ENCODE measurements at places on chromosomes 4 and X.

DNA sequence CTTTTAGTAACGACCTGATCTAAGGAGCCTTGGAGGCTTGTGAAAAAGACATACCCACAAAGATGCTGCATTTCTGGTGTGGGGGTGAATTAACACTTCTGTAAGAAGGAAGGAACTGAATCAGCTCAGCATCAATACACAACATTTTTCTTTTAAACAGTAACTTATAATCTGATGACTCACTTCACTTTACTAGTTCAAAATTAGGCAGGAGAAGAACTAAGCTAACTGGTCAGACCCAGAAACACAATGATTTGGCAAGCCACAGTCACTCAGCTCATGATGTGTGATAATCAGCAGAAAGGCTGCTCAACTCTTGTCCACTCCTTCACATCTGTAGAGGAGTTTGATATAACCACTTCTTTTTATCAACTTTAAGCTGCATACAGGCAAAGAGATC, 4.6 kb downstream of the MMAA start:
- no peak overlapping the region for H3K4me3 ChIP-seq
- no peak overlapping the region for H3K27ac ChIP-seq
- no peak for DNase-seq
- no peaks in the 10 kb centered on the region for H3K36me3 ChIP-seq
- H3K27me3 ChIP-seq, result no peaks in the 10 kb centered on the region
- H3K4me1 ChIP-seq, result peaks cover 9% of the 10 kb centered on the region

DNA sequence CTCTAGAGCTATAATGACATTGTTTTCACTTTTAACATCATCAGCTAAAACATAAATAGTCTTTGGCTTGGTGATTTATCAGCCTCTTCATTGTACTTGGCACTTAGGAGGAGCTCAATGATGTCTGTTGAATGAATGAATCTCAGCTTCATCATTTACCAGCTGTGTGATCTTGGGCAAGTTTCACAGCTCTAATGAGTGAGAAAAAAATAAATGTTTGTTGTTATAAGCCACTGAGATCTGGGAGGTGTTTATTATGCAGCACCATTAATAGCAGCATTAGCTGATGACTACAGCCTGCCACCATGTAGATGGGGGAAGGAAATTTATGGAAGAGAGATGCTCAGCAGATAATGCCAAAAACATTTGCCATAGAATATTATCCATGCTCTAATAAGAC, 63.6 kb upstream of the C1QTNF7 start:
- DNase-seq, result no peak
- H3K4me3 ChIP-seq, result no peak overlapping the region
- H3K27ac ChIP-seq, result no peak overlapping the region
- no peaks in the 10 kb centered on the region for H3K27me3 ChIP-seq
- no peaks in the 10 kb centered on the region for H3K36me3 ChIP-seq

DNA sequence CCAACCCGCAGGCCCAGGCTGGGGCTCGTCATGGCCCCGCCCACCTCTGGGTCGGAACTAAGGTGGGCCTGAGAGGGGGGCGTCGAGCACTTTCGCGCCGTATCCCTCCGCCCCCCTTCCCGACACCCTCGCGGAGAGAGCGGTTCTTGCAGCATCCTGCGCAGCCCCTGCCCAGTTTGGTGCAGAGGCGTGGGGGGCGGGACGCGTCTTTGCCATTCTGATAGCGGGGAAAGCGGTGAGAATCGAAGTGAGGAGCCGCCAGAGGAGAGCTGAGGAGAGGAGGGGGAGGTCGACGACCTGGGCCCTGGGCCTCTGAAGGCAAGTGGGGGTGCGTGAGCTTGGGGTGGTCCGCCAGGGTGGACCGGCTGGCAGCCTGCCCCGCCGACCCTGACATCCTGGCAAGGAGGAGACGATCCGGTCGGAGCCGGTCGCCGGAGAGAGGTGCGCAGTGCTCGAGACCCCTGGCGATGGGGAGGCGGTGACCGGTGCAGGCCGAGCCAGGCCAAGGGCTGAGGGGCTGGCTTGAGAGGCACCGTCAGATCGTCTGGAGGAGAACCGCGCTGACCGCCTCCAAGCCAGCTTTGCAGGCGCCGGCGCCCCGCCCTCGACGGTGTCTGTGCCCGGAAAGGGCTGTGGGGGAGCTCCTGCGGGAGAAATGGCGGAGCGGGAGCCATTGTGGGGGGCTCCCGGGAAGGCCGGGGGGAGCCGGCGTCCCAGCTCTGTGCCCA, 25.5 kb downstream of the GPRASP3 start:
- H3K27me3 ChIP-seq, result no peaks in the 10 kb centered on the region
- no peaks in the 10 kb centered on the region for H3K36me3 ChIP-seq
- H3K4me1 ChIP-seq, result no peaks in the 10 kb centered on the region
- H3K27ac ChIP-seq, result peak overlapping the region; percentile 53
- H3K4me3 ChIP-seq, result peak overlapping the region; percentile 14

GRCh38 chr4:68002906-68003305, 39.6 kb upstream of the TMPRSS11A start:
- no peak overlapping the region for H3K4me3 ChIP-seq
- H3K27ac ChIP-seq, result no peak overlapping the region
- H3K36me3 ChIP-seq, result no peaks in the 10 kb centered on the region
- DNase-seq, result no peak

DNA sequence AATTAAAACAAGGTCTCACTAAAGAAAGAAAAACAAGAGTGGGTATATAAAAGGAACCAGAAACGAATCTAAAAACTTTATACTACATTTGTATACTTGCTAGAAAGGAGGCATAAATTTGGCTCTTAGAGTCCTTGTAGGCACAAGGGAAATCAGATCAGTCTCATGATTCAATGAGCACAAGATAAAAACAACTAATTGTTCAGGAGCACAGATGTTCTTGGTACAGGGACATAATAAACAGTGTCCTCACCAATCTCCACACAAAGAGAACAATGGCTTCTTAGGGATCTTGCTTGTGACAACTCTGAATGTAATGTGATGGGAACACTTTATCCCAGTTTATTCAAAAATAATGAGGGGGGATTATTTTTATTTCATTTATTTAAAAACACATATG, 28.3 kb downstream of the TMEM144 start:
- no peaks in the 10 kb centered on the region for H3K4me1 ChIP-seq
- H3K27ac ChIP-seq, result no peak overlapping the region

DNA sequence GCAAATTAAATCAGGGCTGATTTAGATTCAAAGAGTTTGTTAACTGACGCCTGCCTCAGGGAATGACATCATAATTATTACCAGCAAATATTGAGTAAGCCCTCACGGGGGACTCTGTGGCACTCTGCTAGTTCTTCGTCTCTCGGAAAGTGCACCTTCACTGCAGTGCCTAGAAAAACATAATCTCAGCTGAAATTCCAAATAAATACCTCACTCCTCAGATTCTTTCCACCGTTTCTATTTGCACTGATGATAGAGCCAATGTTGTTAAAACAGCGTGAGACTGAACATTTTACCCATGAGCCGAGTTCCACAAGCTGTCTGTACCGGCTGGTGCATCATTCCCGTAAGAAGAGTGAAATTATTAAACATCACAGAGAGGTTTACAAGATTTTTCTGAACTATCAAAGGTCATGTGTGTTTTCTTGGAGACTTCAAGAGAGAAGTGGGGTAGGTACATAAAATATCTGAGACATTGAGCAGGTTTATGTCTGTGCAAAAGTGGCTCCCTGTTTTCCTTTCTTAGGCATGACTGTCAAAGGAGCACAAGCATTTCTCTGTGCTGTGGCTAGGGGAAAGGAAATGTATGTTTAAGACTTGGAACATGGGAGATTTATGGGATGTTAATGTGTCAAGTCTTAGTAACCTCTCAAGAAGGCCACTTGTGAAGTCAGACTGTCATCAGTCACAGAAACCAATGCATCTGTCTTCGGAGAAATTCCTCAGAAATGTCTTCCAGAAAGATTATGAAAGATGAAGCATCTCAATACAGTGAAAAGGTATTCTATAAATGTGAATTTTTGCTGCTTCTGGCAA, 119.6 kb downstream of the CBLL2 start:
- no peak overlapping the region for H3K4me3 ChIP-seq
- DNase-seq, result no peak
- H3K4me1 ChIP-seq, result no peaks in the 10 kb centered on the region

GRCh38 chrX:16822723-16823122, 36.5 kb downstream of the TXLNG start:
- H3K4me3 ChIP-seq, result no peak overlapping the region
- no peaks in the 10 kb centered on the region for H3K27me3 ChIP-seq
- peaks cover 10% of the 10 kb centered on the region for H3K4me1 ChIP-seq
- no peak for DNase-seq

- H3K27ac ChIP-seq, result no peak overlapping the region
- H3K27me3 ChIP-seq, result peaks cover 4% of the 10 kb centered on the region
- no peak for DNase-seq
- no peaks in the 10 kb centered on the region for H3K36me3 ChIP-seq
- no peaks in the 10 kb centered on the region for H3K4me1 ChIP-seq
- no peak overlapping the region for H3K4me3 ChIP-seq
Measured at GRCh38 chrX:30302956-30303355, 6.2 kb downstream of the NR0B1 start.

GRCh38 chr4:86561256-86561655, 32.9 kb upstream of the PTPN13 start:
- H3K36me3 ChIP-seq, result no peaks in the 10 kb centered on the region
- H3K27me3 ChIP-seq, result no peaks in the 10 kb centered on the region
- H3K4me3 ChIP-seq, result no peak overlapping the region

- H3K36me3 ChIP-seq, result no peaks in the 10 kb centered on the region
- DNase-seq, result no peak
- no peaks in the 10 kb centered on the region for H3K4me1 ChIP-seq
- H3K27me3 ChIP-seq, result no peaks in the 10 kb centered on the region
- no peak overlapping the region for H3K27ac ChIP-seq
Measured at GRCh38 chr4:112978691-112979472, 70.6 kb upstream of the ANK2 start.

GRCh38 chrX:110847334-110847733, 51.7 kb upstream of the CHRDL1 start:
- DNase-seq, result peak; percentile 75
- no peaks in the 10 kb centered on the region for H3K36me3 ChIP-seq
- H3K27me3 ChIP-seq, result no peaks in the 10 kb centered on the region
- no peaks in the 10 kb centered on the region for H3K4me1 ChIP-seq

- no peak for DNase-seq
- H3K27me3 ChIP-seq, result no peaks in the 10 kb centered on the region
- peaks cover 2% of the 10 kb centered on the region for H3K4me1 ChIP-seq
- H3K27ac ChIP-seq, result no peak overlapping the region
Measured at GRCh38 chr4:168434993-168435392, 45.3 kb downstream of the DDX60L start.

DNA sequence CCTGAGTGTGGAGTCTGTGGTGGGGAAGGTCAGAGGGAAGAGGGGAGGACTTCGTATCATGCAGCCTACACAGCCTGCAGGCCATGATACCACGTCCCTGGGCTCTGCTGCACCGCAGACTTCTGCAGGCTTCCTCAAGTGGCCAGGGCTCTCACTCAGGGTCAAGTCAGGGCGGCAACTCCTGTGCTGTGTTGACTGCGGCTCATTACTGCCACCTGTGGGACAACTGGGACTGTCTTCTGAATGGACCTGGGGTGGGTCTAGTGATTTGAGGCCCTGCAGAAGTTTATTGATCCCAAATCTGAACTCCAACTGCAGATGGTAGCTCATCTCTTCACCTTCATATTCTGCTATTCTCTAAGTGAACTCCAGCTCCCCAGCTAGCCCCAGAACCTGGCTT, 167.1 kb downstream of the NSUN7 start:
- H3K27ac ChIP-seq, result no peak overlapping the region
- no peak overlapping the region for H3K4me3 ChIP-seq
- H3K4me1 ChIP-seq, result peaks cover 5% of the 10 kb centered on the region
- no peaks in the 10 kb centered on the region for H3K36me3 ChIP-seq
- peak; percentile 28 for DNase-seq
- H3K27me3 ChIP-seq, result no peaks in the 10 kb centered on the region

DNA sequence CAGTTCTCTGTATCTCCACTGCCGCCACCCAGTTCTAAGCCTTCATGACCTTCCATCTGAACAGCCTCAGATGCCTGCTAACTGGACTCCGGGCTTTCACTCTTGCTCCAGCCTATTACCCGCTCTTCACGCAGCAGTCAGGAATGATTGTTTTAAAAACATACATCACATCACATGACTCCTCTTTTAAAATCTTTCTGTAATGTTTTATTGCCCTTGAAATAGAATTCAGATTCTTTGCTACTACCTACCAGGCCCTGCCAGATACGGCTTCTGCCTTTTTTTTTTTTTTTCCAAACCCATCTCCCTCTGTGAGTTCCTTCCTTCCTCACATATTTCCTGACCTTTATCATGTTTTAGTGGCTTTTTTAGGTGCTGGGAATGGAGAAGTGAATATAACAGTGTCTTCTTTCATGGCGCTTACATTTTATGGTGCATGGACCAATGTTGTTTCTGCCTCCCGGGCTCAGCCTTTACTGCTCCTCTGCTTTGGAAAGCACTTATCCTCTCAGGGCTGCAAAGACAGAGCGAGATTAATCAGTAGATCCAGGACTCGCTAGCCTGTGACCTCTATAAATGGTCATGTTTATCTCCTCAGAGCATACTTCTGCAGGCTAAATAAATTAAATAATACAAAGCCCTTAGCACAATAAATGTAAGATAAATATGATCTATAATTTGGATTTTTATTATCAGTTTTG, 58.0 kb downstream of the FBXO8 start:
- peaks cover 2% of the 10 kb centered on the region for H3K27me3 ChIP-seq
- no peaks in the 10 kb centered on the region for H3K4me1 ChIP-seq
- DNase-seq, result no peak
- no peaks in the 10 kb centered on the region for H3K36me3 ChIP-seq

DNA sequence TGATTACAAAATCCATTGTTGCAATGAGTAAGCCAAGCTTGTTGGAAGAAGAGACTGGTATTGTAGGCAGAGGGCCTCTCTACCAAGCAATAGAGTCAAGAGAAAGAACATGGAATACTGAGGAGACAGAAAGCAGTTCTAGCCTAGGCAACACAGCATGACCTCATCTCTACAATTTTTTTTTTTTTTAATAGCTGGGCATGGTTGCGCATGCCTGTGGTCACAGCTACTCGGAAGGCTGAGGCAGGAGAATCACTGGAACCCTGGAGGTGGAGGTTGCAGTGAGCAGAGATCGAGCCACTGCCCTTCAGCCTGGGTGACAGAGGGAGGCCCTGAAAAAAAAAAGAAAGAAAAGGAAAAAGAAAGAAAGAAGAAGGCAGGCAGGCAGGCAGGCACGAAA, 11.7 kb upstream of the ZBTB33 start:
- H3K27me3 ChIP-seq, result no peaks in the 10 kb centered on the region
- no peaks in the 10 kb centered on the region for H3K36me3 ChIP-seq
- H3K27ac ChIP-seq, result no peak overlapping the region
- DNase-seq, result no peak
- H3K4me1 ChIP-seq, result no peaks in the 10 kb centered on the region

DNA sequence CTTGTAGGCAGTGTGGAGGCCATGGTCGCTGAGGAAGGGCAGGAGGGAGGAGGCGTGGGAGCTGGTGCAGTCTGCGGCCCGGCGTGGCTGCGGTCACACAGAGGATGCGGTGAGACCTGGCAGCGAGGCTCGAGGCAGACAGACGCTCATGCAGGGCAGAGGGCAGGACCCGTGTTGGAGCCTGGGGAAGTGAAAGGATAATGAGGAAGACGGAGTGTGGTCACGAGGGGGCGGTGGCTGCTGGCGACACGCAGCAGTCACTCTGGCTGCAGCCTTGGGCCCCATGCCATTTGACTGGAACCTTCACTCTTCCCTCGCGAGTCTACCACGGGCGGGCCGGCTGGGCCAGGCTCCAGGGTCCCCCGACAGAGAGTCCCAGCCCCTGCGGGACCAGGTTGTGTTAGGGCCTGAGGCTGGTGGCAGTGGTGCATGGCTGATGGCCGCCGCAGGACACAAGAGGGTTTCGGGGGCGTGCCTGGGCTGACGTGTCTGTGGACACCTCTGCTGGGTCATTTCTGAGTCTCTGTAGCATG, 68.8 kb upstream of the HGFAC start:
- H3K27ac ChIP-seq, result no peak overlapping the region
- H3K27me3 ChIP-seq, result no peaks in the 10 kb centered on the region
- H3K4me1 ChIP-seq, result peaks cover 20% of the 10 kb centered on the region
- no peaks in the 10 kb centered on the region for H3K36me3 ChIP-seq
- no peak overlapping the region for H3K4me3 ChIP-seq

Data from hepatocyte (in vitro differentiated cells).